Dermis blood vessel endothelial cell (primary cell): ENCODE measurements at places on chromosomes 6 and 20. TPM values are rescaled to one million over a fixed set of nuclear protein-coding genes. Genes with fewer than 3 reads are reported as not detected.

- peak; percentile 100 for DNase-seq
These were observed at the start of gene NEU1 for GRCh38 chr6:31862344-31863235. Gene NEU1, minus strand, starts transcription at chr6:31862821. Its CDS starts 45 bp downstream, at chr6:31862776.

DNA sequence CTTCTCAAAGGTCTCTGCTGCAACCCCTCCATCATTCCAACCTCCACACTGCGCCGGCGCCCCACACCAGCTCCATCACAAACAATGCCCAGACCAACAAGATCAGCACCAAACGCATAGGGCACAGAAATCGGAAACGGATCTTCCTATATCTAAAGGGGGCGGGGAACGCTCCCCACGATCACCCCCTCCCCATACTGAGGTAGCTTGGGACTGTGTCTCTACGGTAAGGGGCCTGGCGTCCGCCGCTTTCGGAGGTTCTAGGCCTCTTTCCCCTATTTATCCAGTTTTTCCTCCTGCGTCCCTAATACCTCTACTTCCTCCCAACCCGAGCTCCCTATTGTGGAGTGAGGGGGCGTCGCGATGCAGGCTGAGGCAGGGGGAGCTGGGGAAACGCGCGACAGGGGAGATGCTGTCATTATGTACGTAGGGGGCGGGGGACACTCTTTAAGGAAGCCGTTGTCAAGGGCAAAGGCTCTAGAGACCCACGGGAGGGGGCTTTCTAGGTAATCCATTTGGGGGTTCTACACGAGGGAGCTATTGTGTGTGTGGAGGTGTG lies 909 bp downstream of the DNAAF9 start:
- peak; percentile 28 for DNase-seq

Gene DAAM2
- total RNA-seq: 0.14 and 0.34 TPM in 2 replicates

DNA sequence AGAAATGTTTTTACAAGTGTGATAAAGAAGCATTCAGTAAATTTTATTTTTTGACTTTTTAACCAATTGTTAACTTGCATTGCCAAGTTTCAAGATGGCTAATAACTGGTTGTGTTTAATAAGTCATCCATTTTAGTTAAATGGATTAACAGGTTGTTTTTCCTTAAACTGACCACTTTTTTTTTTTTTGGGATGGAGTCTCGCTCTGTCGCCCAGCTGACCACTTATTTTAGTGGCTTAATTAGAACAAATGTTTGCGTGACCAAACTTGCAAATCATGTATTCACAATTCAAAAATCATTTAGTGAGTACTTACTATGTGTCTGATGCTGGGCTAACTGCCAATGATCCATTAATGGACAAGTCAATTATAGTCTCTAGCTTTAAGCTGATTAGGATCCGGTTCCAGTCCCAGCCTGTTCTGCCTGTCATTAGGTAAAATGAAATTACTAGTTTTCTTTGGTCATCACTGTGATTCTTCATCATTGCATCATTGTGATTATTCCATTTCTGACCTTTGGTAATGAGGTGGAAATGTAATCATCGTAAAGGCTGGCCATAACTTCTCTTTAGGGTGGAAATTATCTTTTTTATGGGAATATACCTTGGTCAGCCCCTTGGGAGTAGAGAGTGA lies 729.2 kb upstream of the MARCKS start:
- DNase-seq: no peak

GRCh38 chr20:49478266-49478665 lies 4.2 kb downstream of the KCNB1 start:
- no peak for DNase-seq

GRCh38 chr20:8356806-8357205 lies 224.7 kb downstream of the PLCB1 start:
- DNase-seq: no peak

DNA sequence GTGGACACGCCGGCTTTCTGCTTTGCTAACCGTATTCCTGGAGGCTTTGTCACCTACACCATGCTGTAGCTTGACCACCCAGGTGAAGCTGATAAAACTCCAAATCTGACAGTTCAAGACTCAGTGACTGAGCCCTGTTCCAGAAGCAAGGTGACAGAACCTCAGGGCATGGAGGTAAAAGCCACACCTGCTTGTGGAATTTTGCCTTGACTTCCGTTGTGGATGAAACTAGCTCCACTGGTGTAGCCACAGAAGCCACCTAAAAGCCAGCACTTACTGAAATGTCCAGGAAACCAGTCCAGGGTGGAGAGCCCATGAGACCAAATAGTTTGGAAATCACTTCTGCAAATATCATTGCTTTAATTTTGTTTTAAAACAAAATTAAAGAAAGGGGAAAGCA lies 11.0 kb downstream of the CST8 start:
- no peak for DNase-seq

DNA sequence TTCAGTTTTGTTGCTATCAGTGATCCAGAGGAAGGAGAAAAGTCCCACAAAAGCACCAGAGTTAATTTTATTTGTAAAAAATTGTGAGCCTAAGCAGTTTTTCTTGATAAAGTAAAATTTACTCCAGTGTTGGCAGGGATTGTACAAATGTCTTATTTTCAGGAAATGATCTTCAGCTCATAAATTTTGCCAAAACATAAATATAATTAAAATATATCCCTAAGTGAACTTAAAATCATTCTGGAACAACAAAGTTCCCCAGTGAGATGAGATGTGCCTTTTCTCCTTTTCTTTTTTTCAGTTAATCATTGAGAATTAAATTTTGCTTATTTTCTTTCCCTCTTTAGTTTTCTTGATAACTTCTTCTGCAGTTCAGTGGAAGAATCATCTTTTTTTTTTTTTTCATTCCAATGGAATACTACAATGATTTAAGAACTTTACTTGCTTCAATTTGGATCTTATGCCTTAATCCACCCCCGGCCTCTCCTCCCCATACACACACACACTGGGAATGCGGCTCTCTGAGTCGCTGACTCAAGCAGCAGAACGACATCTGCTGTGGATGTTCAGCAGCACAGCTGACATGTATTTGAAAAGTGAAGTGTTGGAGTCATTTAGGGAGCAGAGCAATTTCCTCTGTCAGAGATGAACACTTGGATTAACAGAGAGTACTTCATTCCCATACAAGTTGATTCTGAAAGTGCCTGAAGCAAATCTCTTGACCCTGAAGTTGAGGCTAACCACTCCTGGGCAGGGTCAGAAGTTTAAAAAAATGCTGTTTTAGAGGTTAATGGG lies 27.7 kb upstream of the LAMA4 start:
- peak; percentile 77 for DNase-seq

Gene KIF25
- not detected in 2 replicates for total RNA-seq

- DNase-seq: no peak
These were observed 6.6 kb upstream of the FBXO9 start for GRCh38 chr6:53058388-53059195.

Gene C6orf15
- 0.14 TPM in 1 of 2 replicates, not detected in the other for total RNA-seq

Gene PRDM1
- 1.4 and 9.5 TPM in 2 replicates for total RNA-seq

DNA sequence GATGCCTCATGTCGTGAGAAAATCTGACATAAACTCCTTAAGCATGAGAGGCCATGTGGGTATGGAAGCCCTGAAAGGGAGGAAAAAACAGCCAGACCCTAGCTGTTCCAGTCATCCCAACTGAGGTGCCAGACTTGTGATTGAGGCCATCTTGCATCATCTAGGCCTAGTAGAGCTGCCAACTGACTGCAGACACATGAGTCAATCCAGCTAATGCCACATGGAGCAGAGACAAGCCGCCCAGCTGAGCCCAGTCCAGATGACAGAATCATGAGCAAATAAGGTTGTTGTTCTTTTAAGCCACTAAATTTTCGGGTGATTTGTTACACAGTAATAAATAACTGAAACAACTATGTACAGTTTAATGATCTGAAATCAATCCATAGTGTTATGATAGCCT lies 680.9 kb downstream of the MAFB start:
- DNase-seq: no peak

DNA sequence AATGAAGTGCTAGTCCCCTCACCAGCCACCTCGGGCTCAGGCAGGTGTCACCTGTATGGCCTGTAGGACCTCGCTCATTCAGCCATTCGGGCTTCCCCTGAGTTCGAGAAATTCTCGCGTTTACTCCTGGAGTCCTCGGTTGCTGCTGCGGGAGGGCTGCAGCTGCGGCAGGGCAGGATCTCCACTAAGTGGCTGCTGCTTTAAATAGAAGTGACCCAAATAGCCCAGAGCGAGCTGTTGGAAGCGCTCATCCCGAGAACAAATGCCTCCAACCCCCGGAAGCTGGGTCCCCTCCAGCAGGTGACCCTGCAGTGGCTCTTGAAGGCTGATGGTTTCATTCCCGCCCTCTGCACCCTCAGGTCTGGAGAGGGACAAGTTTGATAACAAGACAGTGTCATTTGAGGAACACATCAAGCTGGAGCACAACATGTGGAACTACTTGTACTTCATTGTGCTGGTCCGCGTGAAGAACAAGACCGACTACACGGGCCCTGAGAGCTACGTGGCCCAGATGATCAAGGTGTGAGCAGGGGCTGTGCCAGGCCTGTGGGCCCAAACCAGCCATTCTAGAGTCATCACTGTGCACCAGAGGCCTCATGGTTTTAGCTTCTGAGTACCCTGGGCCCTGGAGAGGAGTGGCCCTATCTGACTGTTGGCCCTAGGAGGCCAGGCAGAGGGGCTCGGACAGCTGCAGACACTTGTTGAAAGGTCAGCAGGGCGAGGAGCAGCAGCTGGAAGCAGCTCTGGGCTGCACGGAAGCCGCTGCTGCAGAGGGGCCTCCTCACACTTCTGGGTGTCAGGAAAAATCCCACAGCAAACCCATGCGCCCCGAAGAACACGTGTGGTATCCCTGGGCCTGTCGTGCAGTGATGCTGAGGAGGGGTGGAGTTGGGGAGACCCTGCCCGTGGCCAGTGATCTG lies 18.1 kb downstream of the UQCC2 start:
- no peak for DNase-seq

DNA sequence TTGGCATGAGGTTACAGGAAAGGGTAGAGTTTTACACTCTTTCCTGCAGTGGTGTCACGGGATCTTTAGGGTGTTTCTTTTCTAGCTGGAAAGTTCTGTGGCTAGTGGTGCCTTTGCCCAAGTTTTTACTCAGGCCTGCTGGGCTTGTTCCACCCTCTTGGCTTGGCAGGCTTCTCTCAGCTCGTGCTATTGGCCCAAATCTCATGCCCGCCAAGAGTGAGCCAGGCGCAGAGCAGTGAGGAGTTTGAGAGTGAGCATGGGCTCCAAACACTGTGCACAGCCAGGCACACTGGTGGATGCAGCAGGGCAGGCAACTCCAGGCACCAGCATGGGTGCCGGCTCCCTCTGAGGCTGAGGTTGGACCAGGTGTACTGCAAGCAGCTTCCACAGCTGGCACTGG lies 206.5 kb downstream of the SAMD5 start:
- DNase-seq: no peak

- DNase-seq: no peak
These were observed 69.2 kb downstream of the THBS2 start for GRCh38 chr6:169184419-169184818.

Gene DDO
- 2.0 and 2.4 TPM in 2 replicates for total RNA-seq

GRCh38 chr20:61517419-61517818 lies 265.4 kb downstream of the CDH4 start:
- no peak for DNase-seq

Gene NR2E1
- not detected in 2 replicates for total RNA-seq

DNA sequence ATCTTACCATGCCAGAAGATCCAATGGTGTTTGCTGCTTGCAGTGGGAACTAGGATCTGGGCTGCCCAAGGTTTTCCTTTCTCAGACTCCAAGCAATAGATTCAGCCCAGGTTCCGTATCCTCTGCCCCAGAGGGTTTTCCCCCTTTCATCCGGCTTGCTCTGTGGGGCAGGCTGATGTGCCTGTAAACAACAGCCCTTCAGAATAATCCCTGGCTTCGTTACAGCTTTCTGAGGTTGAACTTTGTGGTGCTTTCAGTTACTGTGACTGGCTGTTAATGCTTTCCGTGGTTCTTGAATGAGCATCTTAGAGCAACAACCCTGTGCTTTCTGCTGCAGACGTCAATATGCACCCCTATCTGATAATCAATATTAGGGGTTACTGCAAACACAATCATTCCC lies 400.4 kb downstream of the BTBD3 start:
- no peak for DNase-seq

- peak; percentile 54 for DNase-seq
These were observed 292.6 kb upstream of the MARCKS start for GRCh38 chr6:113564371-113565171.
